ENCODE measurements at places on chromosomes 4 and X. TPM values are rescaled to one million over a fixed set of nuclear protein-coding genes. Genes with fewer than 3 reads are reported as not detected.

NLGN3 gene
- 0.69 TPM for total RNA-seq

GRCh38 chrX:96721354-96721753, 36.7 kb downstream of the DIAPH2 start:
- no peak for DNase-seq

DNA sequence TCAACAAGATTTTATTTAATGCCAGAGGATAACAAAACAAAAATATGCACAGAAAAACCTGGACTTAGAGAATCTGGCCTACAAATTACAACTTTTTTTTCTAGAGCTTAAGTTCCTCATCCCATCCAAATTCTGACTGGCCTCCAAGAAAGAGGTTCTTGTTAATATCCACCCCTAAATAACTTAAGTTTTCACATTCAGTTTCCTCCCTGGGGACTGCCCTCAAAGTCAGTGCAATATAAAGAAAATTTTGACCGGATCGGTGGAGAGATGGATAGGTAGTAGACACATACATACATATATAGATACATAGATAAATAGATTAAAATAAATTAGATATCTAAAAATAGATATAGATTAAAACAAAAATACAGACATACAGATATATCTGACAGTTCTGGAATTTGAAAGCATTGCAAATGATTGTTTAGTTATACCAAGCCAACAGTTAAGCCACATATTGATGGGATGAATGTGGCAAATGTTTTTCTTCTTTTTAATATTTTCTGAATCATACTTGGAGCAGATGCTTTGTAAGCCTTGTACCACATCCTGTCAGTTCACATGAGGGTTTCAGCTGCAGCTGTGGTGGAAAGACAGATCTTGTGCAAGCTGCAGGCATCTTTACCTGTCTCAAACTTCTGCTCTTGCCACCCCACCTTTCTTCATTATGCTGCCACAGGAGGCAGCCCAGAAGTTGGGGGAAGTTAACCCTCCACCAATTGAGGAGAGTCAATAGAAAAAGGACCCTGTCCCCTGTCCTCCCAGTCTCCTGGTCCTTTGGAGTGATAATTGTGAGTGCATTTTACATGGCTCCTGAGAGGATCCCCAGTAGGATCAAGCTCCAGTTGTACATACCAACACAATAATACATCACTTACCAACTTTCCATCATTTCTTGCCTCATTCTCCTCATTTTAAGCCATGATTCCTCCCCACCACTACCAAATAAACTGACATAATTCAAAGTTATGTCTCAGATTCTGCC, 58.5 kb upstream of the PRDM8 start:
- no peak for DNase-seq

GLRA3 gene
- total RNA-seq = not detected

ZMYM3 gene
- total RNA-seq = 24.9 TPM

- DNase-seq = no peak
These were observed 9.0 kb upstream of the PROM1 start for GRCh38 chr4:16092682-16093319.

POU3F4 gene
- total RNA-seq = not detected

SRPK3 gene
- not detected for total RNA-seq

KCNIP4 gene
- not detected for total RNA-seq

USP27X gene
- total RNA-seq = 3.0 TPM
